CD4-positive, alpha-beta T cell treated with Interleukin-17A for 4 hours (primary cell): ENCODE measurements at places on chromosomes 3 and 15.

GRCh38 chr15:68431037-68431791, 749 bp downstream of the ITGA11 start:
- DNase-seq, result no peak

GRCh38 chr15:58962136-58962535, 25.3 kb upstream of the RNF111 start:
- DNase-seq, result no peak

DNA sequence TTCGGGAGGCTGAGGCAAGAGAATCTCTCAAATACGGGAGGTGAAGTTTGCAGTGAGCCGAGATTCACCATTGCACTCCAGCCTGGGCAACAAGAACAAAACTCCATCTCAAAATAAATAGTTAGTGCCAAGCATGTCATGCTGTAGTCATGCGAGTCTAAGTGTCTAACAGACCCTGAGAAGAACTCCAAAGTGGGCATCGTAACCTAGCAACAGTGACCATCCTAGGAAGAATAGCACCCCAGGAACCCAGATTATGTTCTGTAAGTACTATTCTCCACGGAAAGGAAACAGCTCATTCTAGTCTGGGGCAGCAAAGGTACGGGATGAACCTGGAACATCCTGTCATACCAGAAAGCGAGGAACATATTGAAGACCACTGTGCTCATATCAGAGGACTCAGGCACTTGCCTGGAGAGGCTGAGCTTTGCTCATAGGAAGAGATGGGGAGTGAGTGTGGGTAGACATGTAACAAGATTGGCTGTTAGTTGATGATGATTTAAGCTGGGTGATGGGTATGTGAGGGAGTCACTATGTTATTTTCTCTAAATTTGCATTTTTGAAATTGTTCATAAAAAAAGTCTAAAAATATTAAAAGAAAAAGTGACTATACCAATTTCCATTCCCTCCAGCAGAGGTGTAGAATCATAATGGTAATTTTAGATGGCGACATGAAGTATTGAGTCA, 31.7 kb downstream of the BCL2L10 start:
- DNase-seq, result no peak

DNA sequence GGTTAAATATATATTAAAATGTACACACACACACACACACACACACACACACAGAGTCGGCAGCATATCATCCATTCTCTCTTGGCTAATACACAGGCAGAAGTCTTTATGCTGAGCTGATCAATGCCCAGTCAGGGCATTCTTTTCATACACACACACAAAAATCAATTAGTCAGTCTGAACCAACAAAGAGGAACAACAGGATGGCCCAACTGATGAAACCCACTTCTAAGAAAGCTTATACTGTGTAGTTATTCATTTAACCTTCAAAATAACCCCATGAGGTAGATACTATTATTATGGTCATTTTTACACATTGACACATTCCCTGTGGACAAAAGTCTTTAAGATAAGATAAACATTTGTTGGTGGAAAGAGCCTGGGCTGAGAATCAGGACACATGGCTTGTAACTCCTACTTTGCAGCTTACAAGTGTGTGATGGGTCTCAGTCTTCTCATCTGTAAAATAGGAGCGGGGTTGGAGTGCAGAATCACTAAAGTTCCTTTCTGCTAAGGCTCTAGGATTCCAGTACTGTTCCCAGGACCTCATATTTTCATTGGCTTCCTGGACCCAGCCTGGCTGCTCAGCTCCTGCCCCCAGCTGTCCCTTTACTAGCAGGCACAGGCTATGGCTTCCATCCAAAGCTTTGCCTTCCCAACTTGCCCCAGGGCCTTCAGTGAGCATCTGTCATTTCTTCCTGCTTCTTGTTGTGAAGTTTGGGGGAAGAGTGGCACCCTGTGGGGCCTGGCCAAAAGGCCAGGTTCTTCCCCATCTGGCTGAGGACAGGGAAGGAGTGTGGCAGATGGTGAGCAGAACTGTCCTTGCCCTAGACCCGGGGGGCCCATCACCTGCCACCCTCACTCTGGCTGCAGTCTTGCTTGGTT, 27.2 kb upstream of the GLCE start:
- DNase-seq, result no peak

GRCh38 chr3:165820671-165821123, 16.5 kb downstream of the BCHE start:
- no peak for DNase-seq
